Stimulated activated CD8-positive, alpha-beta memory T cell treated with anti-CD3 and anti-CD28 coated beads, Interleukin-15, amount 100 ng/mL, for 1 hour (primary cell): ENCODE measurements at places on chromosomes 16 and 17.

DNA sequence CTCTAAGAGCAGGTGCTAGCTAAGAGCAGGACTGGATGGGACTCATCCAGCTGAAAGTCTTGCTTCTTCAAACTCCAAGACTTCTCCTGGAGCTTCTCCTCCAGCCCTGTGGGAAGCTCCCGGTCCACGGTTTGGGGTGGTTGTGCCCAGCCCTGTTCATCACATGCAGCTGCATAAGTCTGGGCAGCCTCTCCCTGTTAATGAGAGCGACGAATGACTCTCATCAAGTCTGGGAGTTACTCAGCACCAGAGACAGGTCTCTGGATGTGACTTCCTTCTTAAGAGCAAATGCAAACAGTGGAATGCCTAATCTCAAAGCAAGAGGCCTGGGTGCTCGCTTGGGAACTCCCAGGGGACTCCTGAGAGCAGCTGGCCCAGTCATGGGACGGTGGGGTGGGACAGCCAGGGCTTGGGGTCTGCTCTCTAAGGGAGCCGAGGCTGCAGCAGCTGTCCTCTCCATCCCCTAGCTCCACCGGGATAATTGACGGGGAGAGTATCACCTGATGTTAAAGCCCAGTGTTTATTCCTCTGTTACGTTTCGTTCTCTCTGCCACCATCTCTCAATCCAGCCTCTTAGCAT lies 35.3 kb upstream of the CRHR1 start:
- DNase-seq, result no peak

GRCh38 chr16:66093191-66093590 lies 273.3 kb upstream of the CDH5 start:
- no peak for DNase-seq

DNA sequence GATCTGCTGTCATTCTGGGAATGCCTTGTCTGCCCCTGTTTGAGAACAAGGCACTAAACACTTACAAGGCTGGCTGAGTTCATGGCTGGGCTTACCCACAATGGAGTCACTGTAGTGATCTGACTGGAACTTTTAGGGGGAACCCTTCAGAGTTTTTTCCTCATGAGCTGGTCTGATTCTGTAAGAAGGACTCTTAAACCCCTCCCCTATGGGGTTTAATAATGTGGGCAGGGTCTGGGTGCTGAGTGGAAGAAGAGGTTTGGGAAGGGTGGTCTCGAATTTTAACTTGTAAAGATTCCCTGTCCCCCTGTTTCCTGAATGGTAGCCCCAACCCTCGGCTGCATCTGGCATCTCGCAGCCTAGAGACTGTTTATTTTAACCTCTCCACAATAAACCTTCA lies 30.6 kb downstream of the OSBPL7 start:
- no peak for DNase-seq

GRCh38 chr16:49608098-49608497 lies 234.5 kb downstream of the C16orf78 start:
- no peak for DNase-seq
